Epithelial cell of esophagus (primary cell): ENCODE measurements at places on chromosomes 7 and 10.

- DNase-seq = no peak
Observed at GRCh38 chr7:65980478-65981250, 1.3 kb downstream of the GUSB start.

GRCh38 chr10:43200538-43201390 lies 62.5 kb downstream of the CSGALNACT2 start:
- no peak for DNase-seq

GRCh38 chr7:74183142-74183541 lies 9.0 kb downstream of the EIF4H start:
- DNase-seq = peak; percentile 42

GRCh38 chr10:75355706-75356105 lies 45.9 kb downstream of the ZNF503 start:
- peak; percentile 54 for DNase-seq

DNA sequence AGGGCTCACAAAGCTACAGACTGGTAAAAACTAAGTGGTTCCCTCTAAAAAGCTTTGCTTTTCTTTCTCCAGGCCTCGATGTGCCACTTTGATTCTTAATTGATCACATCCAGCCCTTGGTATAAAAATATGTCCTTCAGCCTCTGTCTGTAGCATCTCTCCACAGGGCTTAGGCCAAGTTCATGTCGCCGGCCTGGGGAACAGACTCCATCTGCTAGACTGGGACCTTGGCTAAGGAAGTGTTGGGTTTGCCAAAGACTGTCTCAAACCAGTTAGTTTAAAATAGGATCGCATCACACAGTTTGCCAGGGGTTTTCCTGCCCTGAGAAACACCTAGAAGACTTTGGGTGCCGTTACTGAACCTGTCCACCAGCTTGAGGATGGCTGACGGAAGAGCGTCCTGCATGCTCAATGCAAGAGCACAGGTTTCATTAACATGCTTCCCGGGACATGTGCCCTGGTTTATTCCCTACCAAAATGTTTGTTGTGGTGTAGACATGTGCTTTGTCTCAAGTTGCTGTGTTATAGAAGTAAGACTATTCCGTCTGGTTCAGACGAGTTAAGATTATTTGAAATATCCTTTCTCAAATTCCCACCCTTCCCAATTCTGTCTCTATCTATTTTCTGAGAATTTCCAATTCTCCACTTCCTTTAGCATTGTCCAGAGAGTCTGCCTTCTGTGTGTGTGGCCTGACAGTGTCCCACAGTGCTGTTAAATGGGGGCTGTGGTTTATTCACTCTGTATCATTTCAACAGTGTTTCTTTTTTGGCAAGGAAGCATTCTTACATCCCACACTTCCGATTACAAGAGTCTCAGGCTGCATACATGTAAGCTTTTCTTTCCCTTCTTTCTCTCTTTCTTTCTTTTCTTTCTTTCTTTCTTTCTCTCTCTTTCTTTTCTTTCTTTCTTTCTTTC lies 334.7 kb downstream of the INHBA start:
- no peak for DNase-seq

GRCh38 chr7:75054744-75055143 lies 18.9 kb downstream of the RCC1L start:
- DNase-seq = no peak

DNA sequence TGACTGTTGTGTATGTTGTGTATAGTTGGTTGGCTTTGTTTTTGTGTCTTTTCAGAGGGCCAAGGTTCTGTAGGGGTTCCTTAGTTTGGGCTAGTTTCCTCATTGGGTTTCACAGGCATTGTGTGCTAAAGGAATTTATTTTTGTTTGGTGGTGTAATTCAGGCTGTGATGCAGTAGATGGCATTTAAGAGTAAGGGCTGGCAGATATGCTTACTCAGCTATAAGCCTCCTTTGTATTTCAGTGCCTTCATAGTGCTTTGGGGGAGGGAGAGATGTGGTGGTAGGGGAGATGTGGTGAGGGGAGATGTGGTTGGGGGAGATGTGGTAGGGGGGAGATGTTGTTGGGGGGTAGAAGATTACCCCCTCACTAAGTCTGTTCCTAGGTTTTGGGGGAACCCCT lies 91.7 kb downstream of the SLC25A40 start:
- DNase-seq = peak; percentile 15

GRCh38 chr7:3968234-3968633 lies 667.2 kb downstream of the SDK1 start:
- DNase-seq = peak; percentile 4

- DNase-seq = no peak
Observed at GRCh38 chr10:63119041-63119440, 14.1 kb upstream of the NRBF2 start.

DNA sequence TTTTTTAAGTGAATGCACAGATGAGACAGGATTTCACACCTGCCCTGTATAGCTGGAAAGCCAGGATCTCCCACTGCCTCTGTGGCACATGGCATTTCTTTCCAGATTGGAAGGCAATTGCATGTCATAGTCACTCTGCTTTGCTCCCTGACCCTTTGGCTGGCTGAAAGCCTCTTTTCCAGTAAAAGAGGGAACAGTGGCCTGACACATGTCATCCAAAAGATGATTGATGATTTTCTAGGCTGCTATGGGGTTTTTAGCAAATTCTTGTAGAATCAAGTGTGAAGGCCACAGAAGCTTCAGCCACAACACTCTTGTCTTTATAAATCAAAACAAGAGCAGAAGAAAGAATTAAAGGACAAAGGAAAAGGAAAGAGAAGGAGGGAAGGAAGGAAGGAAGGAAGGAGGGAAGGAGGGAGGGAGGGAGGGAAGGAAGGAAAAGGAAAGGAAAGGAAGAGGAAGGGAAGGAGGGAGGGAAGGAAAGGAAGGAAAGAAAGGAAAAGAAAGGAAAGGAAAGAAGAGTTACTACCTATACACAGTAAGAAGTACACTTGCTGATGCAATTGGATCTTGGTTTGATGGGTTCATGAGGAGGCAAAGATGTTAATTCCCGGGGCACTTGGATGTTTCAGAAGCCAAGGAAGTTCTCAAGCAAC lies 158.9 kb upstream of the FRMD4A start:
- DNase-seq = no peak

DNA sequence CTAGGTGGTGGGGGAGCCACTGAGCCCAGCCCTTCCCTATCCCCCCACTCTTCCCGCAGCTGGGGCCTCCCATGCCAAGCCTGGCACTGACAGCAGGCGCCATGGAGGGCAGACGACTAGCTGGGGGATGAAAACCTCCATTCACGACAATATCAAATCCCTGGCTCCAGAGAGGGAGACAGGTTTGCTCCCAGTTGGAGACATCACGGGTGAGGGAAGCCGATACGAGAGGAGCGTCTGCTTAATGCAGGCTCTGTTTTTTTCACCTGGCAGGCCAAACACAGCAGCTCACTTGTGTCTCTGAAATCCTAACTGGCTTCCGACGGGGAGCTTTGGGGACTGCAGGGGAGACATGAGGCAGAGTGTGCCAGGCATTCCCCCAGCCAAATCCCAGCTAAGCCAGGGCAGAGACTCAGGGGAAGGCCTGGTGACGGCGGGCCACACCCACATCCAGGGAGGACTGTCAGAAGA lies 307.4 kb upstream of the ZMIZ1 start:
- no peak for DNase-seq

DNA sequence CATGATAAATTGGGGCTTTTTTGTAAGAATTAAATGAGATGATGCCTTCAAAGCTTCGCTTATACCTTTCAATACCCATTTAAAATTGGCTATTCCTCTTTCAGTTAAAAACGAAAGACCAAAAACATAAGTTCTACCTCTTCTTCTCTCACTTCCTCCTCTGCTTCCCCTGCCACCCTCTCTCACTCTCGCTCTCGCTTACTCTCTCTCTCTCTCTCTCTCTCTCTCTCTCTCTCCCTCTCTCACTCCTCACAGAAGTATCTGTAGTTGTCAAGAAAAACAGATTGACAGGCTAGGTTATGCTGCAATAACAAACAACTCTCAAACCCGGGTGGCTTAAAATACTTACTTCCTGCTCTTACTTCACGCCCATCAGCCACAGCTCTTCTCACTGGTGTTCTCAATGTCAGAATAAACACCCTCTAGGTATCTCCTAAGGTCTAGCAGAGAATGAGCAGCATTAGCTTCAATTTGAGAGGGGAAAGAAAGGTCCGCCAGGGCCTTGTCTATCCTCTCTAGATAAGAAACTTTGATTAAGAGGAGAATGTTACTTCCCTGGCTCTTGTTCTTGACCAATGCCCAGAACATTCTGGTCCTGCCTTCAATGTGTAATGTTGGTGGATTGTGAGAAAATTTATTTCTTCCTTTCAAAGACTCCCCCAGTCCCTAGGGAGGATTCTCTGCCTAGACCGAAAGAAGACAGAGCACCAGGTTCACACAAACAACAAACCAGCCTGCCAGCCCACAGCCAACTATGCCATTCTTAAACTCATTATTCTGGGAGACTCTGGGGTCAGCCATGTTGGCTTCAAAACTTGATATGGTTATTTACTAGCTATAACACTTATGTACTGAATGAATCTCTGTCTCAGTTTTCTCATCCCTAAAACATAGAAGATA lies 1028.7 kb downstream of the XPNPEP1 start:
- no peak for DNase-seq

GRCh38 chr10:108801775-108802517 lies 1121.4 kb downstream of the XPNPEP1 start:
- DNase-seq = no peak

GRCh38 chr10:61211468-61211867 lies 241.7 kb downstream of the TMEM26 start:
- DNase-seq = peak; percentile 2

DNA sequence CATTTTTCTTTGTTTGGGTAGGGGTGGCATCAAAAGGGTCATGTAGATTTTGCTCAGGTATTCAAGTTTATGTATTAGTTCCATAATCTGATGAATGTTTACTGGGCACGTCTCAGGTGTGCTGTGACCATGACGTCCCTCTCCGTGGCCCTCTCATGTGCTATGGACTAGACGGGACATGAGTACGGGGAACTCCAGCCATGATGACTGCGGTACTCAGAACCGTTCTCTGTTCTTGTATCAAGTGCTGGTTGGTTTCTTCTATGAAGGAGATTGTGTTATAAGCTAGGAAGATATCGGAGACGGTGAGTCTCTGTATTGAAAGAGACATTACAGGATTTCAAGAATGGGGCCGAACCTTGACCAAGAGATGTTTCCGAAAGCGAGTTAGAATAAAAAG lies 116.5 kb upstream of the ADARB2 start:
- DNase-seq = no peak

DNA sequence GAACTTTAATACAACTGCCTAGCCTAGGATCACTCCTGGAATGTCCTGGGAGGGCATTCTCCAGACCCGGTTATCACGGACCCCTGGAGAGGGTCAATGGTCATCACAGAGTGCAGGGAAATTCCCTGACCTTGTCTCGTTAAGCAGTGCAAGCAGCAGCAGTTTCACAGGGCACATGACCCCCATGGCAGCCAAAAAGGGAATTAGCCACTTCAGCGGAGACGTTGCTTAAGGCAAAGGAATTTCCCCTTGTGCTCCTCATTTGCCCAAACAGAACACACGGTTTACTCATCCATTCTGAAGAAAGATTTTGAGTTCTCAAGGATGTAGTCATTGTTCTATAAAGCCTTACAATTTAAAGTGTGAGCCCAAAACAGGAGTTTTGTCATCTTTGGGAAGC lies 260.3 kb downstream of the SNX13 start:
- peak; percentile 93 for DNase-seq

DNA sequence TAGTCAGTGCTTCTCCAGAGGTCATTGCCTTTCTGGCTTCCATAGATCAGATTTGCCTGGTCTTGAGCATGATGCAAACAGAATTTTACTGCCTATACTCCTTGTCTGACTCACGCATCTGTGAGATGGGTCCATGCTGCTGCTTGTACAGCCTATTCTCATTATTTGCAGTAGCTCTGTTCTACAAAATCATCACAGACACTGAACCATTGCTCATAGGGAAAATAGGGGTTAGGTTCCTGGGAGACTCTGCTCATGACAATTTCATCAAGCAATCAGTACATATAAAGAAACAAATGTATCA lies 7.4 kb upstream of the CREB3L2 start:
- DNase-seq = peak; percentile 39

DNA sequence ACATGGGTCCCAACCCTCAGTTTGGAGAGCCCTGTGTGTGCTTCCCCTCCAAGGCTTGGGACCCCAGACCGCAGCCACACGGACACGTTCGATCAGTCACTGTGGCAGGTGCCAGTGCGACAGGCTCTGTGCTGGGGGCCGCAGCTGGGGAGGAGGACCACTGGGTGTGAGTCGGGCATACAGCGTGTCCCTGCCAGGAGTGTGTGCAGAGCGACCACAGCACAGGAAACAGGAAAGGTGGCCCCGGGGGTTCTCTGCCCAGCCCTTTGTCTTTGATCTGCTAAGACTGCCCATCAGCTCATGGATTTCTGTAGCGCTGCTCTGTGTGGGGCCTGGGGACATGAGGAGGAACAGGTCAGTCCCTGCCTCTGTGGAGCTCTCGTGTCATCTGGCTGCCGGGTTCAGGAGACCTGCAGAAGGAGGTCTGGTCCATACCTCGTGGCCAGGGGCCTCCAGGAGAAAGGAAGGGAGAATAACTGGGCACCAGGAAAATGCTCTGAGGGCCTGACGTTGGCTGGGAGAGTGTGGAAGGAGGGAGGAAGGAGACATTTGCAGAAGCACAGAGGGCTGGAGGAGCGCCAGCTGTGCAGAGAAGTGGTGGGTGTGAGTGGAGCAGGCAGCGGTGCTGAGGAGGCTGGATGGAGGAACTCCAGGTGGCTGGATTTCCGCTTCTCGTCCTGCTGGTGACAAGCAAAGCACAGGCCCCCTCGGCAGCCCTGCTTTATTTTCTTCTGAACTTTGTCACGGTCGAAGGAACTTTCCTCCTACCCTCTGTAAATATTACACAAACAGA lies 4.1 kb downstream of the NUDT1 start:
- no peak for DNase-seq

DNA sequence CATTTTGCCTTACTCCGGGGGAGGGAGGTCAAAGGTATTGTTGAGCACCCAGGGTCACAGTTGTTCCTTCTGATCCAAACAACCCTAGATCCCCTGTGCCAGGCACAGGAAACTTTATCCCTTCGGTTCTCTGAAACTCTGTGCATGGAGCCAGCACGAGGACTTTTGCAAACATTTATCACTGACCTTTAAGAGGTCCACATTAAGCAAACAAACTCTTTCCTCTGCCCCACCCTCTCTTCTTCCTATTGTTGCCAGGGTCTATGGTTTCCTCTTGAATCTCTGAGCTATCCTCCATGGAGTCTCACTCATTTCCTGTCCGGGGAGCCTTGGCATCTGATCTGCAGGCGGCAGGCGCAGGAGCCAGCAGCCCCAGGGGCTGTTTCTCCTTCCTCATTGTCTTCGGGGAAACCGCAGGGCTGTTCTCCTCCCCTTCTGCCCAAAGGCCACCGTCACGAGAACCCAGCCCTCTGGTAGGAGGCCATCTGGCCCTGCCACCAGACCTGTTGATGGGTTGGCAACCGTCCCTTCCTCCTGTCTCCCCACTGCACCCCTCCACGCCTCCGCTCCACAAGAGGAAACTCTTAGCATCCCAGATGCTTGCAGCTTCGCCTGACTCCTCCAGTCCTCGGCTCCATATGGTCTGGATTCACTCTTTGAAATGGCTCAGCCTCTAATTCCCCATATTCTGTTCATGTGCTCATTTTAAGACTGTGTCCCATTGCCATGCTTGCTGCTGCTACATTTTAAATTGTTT lies 327.3 kb upstream of the NRP1 start:
- DNase-seq = peak; percentile 62

GRCh38 chr10:124568339-124568738 lies 106.7 kb downstream of the LHPP start:
- DNase-seq = no peak

- no peak for DNase-seq
Observed at GRCh38 chr7:89133357-89133756, 337.8 kb upstream of the TEX47 start.
